ENCODE measurements at places on chromosomes 16 and 17. TPM values are rescaled to one million over a fixed set of nuclear protein-coding genes. Genes with fewer than 3 reads are reported as not detected.

GRCh38 chr16:85004587-85005205 is 6.6 kb downstream of the ZDHHC7 start:
- no peak for DNase-seq

- DNase-seq = no peak
Observed at GRCh38 chr16:52350031-52350642, 196.8 kb downstream of the TOX3 start.

GRCh38 chr17:57135789-57136291 is 50.8 kb downstream of the AKAP1 start:
- DNase-seq = no peak

GRCh38 chr16:49531425-49531824 is 157.8 kb downstream of the C16orf78 start:
- DNase-seq = no peak

DNA sequence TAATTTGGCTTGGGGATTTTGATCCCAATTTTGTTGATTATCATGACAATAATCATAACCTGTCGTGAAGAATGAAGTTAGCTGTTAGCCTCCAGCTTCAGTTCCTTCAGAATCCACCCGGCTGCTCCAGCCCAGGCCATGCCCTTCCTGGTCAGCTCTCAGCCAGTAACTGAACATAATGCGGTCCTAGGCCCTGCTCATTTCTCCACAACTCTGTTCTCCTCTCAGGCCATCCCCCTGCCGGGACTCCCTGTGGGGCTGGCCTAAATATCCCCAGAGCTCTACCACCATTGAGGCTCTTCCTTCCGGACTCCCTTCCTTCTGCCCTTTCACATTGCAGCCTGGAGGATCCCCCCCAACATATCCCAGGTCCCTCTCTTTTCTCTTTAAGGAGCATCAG is 833.4 kb upstream of the GOT2 start:
- DNase-seq = no peak

DNA sequence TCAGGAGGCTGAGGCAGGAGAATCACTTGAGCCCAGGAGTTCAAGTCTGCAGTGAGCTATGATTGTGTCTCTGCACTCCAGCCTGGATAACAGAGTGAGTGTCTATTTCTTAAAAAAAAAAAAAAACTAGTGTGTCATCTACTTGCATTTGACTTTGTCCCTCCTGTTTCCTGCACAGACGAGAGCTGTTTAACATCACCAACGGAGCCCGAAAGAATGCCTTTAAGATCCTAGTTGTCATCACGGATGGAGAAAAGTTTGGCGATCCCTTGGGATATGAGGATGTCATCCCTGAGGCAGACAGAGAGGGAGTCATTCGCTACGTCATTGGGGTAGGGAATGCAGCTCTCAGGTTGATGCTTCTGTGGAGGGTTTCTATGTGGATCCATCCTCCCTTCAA is 13.4 kb downstream of the ITGAM start:
- DNase-seq = no peak

GRCh38 chr16:9650284-9650683 is 531.9 kb downstream of the GRIN2A start:
- DNase-seq = no peak

DNA sequence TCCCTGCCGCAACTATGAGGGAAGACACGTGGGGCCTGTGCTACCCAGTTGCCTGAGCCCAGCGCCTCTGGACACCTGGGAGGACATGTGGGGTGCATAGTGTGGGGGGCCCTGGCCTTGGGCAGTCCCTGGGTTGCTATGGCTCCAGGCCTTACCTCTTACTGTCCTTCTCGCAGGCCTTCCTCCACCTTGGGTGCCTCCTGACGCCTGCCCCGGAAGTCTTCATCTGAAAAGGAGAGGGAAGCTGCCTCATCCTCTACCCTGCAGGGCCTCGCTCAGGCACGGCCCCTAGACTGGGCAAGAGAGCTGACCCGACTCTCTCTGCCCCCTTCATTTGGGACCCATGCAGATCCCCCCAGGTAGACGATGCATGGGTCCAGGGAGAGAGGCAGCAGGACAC is 16.5 kb upstream of the MRPS23 start:
- no peak for DNase-seq

DNA sequence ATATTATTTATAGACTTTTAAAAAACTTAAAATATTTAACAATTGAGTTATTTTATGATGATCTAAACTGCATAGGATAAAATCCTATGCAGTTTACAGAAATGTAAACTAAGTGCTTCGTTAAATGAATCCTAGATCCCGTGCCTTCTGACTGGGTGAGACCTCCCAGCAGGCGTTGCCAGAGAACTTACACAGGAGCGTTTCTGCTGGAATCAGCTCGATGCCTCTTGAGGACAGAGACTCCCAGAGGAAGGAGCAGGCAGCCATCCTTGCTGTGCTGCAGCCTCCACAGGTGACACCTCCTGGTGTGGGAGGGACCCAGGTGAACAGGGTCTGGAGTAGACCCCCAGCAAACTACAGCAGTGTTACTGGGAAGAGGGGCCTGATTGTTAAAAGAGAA is 160.4 kb downstream of the WWOX start:
- no peak for DNase-seq

DNA sequence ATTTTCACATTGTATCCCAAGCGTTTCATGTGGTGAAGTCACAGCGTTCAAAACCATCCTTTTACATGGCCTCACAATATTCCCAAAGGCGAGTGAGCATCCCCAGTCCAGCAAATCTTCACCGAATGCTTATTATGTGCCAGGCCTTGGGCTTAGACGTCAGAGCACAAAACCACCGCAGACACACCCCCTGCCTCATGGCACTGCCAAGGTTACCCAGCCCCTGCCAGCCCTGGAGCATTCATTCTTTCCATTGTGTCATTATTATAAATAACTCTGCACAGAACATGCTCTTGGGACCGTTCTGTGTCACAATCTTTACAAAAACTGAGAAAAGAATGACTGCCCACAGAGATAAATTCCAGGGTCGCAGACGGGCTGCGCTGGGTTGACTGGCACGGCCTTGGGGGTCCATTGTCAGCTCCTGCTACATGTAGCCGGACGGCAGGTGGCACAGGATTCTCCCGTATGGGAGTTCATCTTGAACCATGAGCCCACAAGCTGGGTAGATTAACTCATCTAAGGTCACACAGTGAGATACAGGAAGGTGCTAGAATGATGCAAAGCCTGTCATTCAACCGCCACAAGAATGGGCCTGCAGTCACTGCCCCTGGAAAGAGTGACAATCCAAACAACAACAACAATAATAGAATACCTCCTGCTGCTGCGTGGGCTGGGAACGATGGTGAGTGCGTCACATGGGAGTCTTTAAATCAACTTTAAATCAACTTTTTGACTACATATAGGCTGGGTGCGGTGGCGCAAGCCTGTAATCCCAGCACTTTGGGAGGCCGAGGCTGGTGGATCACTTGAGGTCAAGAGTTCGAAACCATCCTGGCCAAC is 4.5 kb upstream of the NECAB2 start:
- DNase-seq = no peak

The ENPP7 gene
- total RNA-seq = not detected

The SHBG gene
- total RNA-seq = not detected

All from activated T-helper 2 cell treated with anti-CD3 and anti-CD28 coated beads, Interferon-gamma antibody, Interleukin-2, Interleukin-4, amounts not matched to agents 10 μg/mL and 5 μg/mL and 100 μg/mL, durations not matched to agents 14 hours and 24 hours and 36 hours (primary cell).